ENCODE measurements at places on chromosomes 1 and 21.

GRCh38 chr1:184296466-184297243 is 90.2 kb upstream of the C1orf21 start:
- H3K27me3 ChIP-seq, result peaks cover 7% of the 10 kb centered on the region
- no peak overlapping the region for H3K4me3 ChIP-seq
- no peak overlapping the region for H3K27ac ChIP-seq
- no peaks in the 10 kb centered on the region for H3K36me3 ChIP-seq
- no peaks in the 10 kb centered on the region for H3K4me1 ChIP-seq

DNA sequence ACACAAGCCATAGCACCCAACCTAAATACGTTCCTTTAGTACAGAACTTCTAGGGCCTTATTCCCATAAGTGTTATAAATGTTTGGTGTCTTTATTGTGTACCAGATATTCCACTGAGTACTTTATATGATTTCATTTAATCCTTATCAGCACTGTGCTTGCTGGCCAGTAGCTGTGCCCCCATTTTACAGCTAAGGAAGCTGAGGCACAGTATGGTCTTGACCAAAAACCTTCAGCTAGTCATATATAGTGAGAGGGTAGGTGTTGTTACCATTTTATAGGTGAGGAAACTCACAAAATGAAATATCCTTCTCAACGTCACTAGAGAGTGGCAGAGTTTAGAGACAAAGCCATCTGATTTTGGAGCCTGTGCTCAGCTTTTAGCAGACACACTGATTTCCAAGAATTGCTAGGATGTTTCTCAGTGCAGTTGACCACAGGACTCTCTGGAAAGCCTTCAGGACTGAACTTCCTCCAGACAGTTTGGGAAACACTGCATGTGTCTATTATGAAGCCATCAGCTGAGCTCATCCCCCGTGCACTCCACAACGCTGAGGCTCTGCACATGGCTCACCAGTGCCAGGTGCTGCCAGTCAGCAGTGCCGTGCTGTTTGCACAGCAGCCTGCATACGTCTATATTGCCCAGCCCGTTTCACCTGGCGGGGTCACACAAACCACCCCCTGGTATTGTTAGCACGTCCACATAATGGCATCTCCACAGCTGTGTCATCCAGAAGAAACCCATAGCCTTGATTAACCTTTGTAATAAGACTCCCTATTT is 15.4 kb downstream of the NPPA start:
- peaks cover 5% of the 10 kb centered on the region for H3K36me3 ChIP-seq
- no peaks in the 10 kb centered on the region for H3K27me3 ChIP-seq
- no peak overlapping the region for H3K4me3 ChIP-seq
- no peak for DNase-seq
- no peak overlapping the region for H3K27ac ChIP-seq

- no peaks in the 10 kb centered on the region for H3K36me3 ChIP-seq
- H3K27ac ChIP-seq, result no peak overlapping the region
- H3K4me3 ChIP-seq, result no peak overlapping the region
- DNase-seq, result no peak
These were observed 536.4 kb downstream of the DPYD start for GRCh38 chr1:97384294-97384968.

DNA sequence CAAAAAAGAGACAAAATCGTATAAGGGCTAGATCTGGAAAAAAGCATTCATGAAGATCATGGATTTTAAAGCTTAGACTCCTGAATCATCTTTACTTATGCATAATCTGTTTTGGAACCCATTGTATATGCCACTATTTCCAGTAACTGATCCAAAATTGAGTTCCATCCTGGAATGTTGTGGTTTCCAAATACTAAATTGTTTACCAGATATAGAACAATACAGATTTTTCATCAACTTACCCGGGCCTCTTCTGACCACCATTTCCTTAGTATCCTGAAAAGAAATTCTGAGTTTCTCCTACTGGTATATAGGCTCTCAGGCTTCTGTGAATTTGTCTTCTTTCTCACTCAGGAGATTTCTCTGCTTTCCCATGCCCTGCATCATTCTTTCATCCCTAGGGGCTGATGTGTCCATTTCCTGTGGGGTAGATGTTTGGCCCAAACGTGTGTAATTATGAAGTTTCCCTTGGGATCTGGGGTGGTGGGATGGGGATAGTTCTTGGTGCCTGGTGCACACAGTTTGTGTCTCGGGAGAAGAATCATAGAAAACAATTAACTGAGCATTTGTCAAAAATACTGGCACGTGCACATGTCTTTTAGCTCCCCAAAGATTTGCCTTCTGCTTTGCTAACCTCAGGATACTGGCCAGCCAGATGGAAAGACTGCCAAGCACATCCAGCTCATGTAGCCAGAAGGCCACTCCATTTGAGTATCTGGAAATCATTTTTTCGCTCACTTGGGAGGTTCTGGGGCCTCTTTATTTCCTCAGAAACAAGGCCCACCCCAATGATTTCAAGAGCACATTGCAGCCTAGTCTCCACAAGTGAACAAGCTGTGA is 127.8 kb downstream of the NTMT2 start:
- no peak overlapping the region for H3K4me3 ChIP-seq
- H3K27ac ChIP-seq, result no peak overlapping the region

GRCh38 chr21:37223804-37224345 is 43.3 kb downstream of the VPS26C start:
- H3K27me3 ChIP-seq, result no peaks in the 10 kb centered on the region
- H3K27ac ChIP-seq, result peak overlapping the region; percentile 46
- H3K36me3 ChIP-seq, result peaks cover 75% of the 10 kb centered on the region
- no peak for DNase-seq
- no peak overlapping the region for H3K4me3 ChIP-seq
- H3K4me1 ChIP-seq, result peaks cover 51% of the 10 kb centered on the region

GRCh38 chr1:117017062-117017461 is 15.5 kb downstream of the CD101 start:
- no peaks in the 10 kb centered on the region for H3K36me3 ChIP-seq
- peaks cover 8% of the 10 kb centered on the region for H3K27me3 ChIP-seq
- no peak for DNase-seq
- H3K27ac ChIP-seq, result no peak overlapping the region

DNA sequence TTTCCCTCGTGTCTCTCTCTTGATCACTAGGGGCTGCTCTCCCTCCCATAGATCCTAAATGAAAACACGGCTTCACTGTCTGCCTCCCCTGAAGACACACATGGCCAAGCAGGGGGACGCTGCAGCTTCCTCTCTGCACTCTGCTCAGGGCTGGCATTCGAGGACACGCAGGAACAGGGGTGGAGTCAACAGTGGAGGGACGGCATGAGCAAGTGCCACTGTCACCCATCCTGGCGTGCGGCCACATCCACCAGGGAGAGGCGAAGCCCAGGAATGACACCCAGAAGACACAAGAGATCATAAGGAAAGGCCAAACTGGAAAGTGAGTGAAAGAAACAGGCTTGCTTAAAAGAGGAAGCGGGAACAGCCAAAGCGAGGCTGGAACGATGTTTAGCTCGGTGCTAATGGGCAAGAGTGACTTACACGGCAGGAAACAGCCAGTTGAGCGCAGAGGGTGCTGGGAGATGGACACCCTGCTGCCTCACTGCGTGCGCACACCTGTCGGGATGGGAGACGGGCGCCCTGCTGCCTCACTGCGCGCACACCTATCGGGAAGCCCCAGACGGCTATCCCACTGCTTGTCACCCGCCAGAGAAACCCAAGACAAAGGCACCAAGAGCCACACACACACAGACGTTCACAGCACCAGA is 13.6 kb upstream of the C1QTNF12 start:
- peak overlapping the region; percentile 63 for H3K27ac ChIP-seq
- no peak overlapping the region for H3K4me3 ChIP-seq
- DNase-seq, result no peak
- no peaks in the 10 kb centered on the region for H3K27me3 ChIP-seq

DNA sequence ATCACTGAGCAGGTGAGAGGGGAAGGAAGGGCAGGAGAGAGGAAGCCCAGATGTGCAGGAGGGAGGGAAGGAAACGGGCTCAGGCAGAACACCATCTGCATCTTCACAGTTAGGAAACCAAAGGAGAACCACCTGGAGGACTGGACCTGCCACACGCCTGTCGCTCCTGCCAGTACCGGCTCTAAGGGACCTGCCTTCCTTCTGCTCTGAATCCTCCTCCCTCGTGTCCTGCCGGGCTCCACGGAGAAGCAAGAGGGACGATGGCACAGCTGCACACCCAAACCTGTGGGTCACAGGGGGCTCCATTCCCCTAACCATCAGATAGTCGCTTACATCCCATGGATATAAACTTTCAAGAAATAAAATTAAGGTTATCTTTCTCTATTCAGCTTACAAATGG is 56.1 kb downstream of the TOR1AIP2 start:
- H3K27me3 ChIP-seq, result no peaks in the 10 kb centered on the region
- H3K27ac ChIP-seq, result no peak overlapping the region
- DNase-seq, result no peak
- H3K4me3 ChIP-seq, result no peak overlapping the region
- H3K36me3 ChIP-seq, result no peaks in the 10 kb centered on the region
- H3K4me1 ChIP-seq, result no peaks in the 10 kb centered on the region

GRCh38 chr1:219331424-219331823 is 157.7 kb downstream of the LYPLAL1 start:
- DNase-seq, result no peak
- H3K27me3 ChIP-seq, result no peaks in the 10 kb centered on the region
- no peak overlapping the region for H3K27ac ChIP-seq
- no peak overlapping the region for H3K4me3 ChIP-seq
- H3K4me1 ChIP-seq, result no peaks in the 10 kb centered on the region
- H3K36me3 ChIP-seq, result peaks cover 8% of the 10 kb centered on the region

GRCh38 chr1:76949503-76949902 is 82.2 kb downstream of the ST6GALNAC5 start:
- no peak overlapping the region for H3K4me3 ChIP-seq
- no peaks in the 10 kb centered on the region for H3K4me1 ChIP-seq
- H3K27me3 ChIP-seq, result no peaks in the 10 kb centered on the region
- H3K27ac ChIP-seq, result no peak overlapping the region
- H3K36me3 ChIP-seq, result no peaks in the 10 kb centered on the region

DNA sequence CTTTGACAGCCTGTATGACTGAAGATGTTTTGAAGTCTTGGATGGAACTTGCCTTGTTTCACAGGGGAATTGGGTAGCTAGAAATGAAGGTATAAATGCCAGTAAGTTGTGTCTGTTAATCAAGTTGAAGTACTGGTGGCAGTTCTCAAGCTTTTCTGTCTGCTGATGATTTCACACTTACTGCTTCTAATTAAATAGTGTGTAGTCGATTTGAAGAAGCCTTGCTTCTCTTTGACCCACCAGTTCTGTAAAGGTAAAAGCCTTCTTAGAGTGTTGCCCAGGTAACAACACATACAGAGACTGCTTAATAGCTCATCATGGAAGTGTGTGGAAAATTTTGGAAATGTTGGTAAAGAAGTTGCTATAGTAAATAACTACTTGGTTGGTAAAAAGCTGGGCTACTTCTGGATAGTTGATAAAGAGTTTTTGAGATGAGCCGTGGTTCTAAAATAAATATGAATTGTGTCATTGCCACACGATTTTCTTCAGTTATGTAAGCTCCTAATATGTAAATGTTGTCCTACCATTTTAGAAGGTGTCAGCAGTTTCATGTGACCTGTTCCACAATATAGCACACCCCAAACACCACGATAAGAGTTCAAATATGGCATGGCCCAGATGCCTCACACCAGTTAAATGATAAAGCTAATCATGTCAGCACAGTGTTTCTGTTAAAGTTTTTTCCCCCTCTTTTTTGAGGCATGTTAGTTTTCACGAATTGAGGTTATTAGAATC is 7.4 kb downstream of the RABGAP1L start:
- H3K27me3 ChIP-seq, result no peaks in the 10 kb centered on the region
- peaks cover 17% of the 10 kb centered on the region for H3K36me3 ChIP-seq
- no peak for DNase-seq
- H3K27ac ChIP-seq, result no peak overlapping the region
- no peak overlapping the region for H3K4me3 ChIP-seq
